ENCODE measurements at places on chromosomes 4 and X. TPM values are rescaled to one million over a fixed set of nuclear protein-coding genes. Genes with fewer than 3 reads are reported as not detected.
A peak's percentile ranks its signal among the peaks of the same experiment; 100 is the strongest.

DNA sequence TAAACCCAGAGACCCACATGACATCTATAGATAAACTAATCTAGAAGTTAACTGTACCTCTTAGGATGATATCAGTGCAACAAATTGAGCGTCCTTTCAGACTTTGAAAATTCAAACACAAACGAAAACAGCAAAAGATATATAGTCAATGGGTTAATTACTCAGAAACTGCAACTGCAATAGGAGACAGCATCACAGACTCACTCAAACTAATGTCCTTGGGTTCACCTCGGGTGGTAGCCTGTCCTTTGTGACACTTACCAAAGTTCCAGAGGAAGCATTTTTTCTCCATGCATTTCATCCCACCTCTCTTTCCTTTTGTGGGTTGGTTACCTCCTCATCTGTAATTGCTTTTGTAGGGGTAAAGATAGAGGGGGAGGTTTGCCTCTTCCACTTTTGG is 9.7 kb downstream of the GC start:
- no peak overlapping the region for H3K27ac ChIP-seq
- H3K27me3 ChIP-seq: no peaks in the 10 kb centered on the region
- H3K36me3 ChIP-seq: no peaks in the 10 kb centered on the region
- no peak for DNase-seq
- no peaks in the 10 kb centered on the region for H3K4me1 ChIP-seq

DNA sequence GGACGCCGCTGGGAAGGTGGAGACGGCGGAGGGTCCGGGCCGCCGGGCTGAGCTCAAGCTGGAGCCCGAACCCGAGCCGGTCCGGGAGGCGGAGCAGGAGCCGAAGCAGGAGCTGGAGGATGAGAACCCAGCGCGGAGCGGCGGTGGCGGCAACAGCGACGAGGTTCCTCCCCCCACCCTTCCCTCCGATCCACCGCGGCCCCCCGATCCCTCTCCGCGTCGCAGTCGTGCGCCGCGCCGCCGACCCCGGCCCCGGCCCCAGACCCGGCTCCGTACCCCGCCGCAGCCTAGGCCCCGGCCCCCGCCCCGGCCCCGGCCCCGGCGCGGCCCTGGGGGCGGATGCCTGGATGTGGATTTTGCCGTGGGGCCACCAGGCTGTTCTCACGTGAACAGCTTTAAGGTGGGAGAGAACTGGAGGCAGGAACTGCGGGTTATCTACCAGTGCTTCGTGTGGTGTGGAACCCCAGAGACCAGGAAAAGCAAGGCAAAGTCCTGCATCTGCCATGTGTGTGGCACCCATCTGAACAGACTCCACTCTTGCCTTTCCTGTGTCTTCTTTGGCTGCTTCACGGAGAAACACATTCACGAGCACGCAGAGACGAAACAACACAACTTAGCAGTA is 483 bp downstream of the USP27X start:
- H3K36me3 ChIP-seq: no peaks in the 10 kb centered on the region
- no peak for DNase-seq
- H3K27ac ChIP-seq: peak overlapping the region; percentile 80
- H3K27me3 ChIP-seq: no peaks in the 10 kb centered on the region
- H3K4me3 ChIP-seq: peak overlapping the region; percentile 70

DNA sequence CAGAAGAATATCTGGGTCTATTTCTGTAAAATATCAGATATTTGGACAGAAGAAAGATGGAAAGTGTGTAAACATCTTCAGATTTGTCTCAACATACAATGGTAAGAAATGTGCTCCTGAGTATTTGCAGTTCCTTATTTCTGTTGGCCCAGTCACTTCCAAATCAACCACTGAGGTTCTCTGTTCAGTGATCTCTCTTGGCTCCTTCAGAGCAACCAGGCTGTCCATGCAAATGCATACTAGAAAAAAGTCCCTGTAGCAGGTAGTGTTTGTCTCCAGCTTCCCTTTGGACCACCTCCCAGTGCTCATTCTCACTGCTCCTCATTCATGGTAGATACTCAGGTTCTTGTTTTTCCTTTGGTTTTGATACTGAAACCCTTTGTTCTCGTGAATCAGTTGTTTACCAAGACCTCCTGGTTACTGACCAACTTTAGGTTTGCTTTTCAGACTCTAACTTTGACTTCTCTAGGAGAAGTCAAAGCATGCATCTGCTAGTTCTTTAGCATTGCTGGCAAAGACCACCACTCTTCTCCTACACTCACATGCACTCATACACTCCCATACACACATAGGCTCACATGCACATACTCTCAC is 28.8 kb downstream of the ASIC5 start:
- H3K27ac ChIP-seq: no peak overlapping the region
- H3K4me3 ChIP-seq: no peak overlapping the region
- H3K36me3 ChIP-seq: no peaks in the 10 kb centered on the region
- H3K4me1 ChIP-seq: no peaks in the 10 kb centered on the region

- H3K4me3 ChIP-seq: no peak overlapping the region
- no peaks in the 10 kb centered on the region for H3K27me3 ChIP-seq
- DNase-seq: no peak
- H3K36me3 ChIP-seq: no peaks in the 10 kb centered on the region
Measured at GRCh38 chr4:25172961-25173915, 13.0 kb upstream of the SEPSECS start.

The POU4F2 gene
- total RNA-seq: not detected

The ITM2A gene
- total RNA-seq: 63.4 TPM

DNA sequence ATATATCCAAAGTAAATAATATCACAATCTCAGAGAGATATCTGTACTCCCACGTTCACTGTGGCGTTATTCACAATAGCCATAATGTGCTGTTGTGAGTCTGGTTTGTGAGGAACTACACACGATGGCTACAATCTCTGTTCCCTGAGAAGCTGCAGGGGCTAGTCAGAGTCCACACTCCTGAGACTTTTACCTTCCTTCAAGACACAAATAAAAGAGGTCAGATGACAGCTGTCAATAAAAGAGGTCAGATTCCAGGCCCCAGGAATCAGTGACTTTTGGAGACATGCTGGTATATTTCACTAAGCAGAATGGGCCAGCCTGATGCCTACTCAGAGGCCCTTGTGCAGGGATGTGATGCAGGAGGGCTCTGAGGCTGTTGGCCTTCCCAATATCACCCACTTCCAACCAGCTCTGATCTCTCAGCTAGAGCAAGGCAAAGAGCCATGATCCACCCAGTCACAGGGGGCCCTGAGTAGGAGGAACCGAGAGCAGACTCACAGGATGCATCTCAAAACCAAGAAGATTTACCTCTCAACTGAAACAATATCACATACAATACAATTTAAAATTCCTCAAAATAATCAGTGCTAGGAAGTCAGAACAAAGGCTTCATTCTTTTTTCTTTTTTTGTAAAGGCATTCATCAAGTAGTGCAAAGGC is 13.8 kb downstream of the FRYL start:
- H3K4me3 ChIP-seq: no peak overlapping the region
- H3K36me3 ChIP-seq: no peaks in the 10 kb centered on the region
- no peaks in the 10 kb centered on the region for H3K27me3 ChIP-seq
- no peak for DNase-seq
- no peak overlapping the region for H3K27ac ChIP-seq

- no peak overlapping the region for H3K27ac ChIP-seq
- no peaks in the 10 kb centered on the region for H3K4me1 ChIP-seq
- H3K36me3 ChIP-seq: no peaks in the 10 kb centered on the region
- no peak for DNase-seq
- H3K27me3 ChIP-seq: no peaks in the 10 kb centered on the region
Measured at GRCh38 chr4:183074288-183074990, 24.6 kb upstream of the WWC2 start.

GRCh38 chr4:145389550-145389949 is 92.1 kb upstream of the SMAD1 start:
- H3K4me3 ChIP-seq: no peak overlapping the region
- H3K4me1 ChIP-seq: no peaks in the 10 kb centered on the region
- DNase-seq: no peak
- no peak overlapping the region for H3K27ac ChIP-seq
- H3K27me3 ChIP-seq: no peaks in the 10 kb centered on the region

DNA sequence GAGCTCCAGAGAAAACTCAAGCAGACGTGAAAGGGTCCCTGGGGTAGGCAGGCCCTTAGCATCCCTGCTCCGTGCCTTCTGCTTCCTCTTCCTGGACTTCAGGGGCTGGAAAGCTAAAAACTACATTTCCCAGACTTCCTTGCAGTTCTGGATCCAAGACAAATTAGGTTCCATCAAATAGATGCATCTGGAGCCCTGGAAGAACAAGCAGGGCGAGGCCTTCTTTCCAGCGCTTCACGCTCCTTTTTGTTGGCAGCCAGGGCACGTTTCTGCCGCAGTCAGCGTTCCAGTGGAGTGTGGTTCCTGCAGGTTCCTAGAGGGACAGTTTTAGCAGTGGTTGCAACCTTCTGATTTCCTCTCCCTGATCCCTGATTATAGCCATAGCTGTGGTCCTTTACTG is 53.6 kb upstream of the MSX1 start:
- no peak overlapping the region for H3K27ac ChIP-seq
- no peak for DNase-seq
- H3K4me1 ChIP-seq: no peaks in the 10 kb centered on the region
- H3K27me3 ChIP-seq: peaks cover 5% of the 10 kb centered on the region
- H3K36me3 ChIP-seq: no peaks in the 10 kb centered on the region

DNA sequence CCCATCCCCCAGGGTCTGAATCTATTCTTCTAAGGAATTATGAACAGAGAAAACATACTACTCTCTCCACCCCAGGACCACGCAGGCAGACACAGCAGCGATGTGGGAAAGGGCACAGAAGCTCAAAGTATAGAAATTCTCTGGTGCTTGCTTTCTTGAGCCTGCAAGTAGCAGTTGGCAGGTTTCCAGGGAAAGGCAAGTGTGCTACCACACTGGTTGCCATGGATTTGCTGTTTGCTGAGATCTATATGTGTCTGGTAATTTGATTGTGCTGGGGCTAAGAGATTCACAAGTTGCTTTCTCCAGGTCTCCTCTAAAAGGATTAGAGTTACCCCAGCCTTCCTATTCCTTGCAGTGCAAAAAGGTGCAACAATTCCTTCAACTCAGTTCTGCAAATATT is 83.1 kb downstream of the GUCY2F start:
- peaks cover 44% of the 10 kb centered on the region for H3K27me3 ChIP-seq
- H3K4me3 ChIP-seq: no peak overlapping the region
- DNase-seq: no peak
- no peaks in the 10 kb centered on the region for H3K36me3 ChIP-seq

The TMPRSS11D gene
- total RNA-seq: not detected

- no peak overlapping the region for H3K4me3 ChIP-seq
- no peaks in the 10 kb centered on the region for H3K4me1 ChIP-seq
- no peak for DNase-seq
- no peaks in the 10 kb centered on the region for H3K27me3 ChIP-seq
Measured at GRCh38 chr4:158130204-158130603, 42.6 kb downstream of the GASK1B start.

DNA sequence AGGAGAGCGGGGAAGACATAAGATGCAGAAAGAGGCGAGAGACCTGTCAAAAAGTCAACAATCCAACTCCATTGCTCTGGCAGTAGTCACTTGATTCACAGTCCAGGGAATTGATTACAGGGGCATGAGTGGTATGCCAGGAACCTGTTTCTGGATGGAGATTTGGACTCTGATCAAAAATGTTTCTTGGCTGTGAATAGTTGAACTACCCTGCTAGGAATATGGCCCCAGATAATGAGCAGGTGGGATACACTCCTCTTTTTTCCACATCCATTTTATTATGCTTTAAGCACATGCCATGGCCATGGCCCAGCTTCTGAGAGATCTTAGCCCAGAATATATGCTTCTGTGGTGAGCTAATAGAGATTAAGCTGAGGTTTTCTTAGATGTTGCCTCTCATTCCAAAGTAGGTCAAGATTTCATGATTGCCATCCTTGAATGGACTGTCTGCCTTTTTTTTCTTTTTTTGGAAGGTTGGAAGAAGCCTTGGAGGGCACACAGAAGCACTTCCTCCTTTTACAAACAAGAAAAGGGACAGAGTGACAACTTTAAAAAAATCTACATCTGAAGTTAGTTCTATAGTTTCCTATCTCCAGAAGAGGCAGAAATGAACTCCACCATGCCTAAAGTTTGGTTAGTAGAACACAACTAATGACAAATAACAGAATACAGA is 121.9 kb downstream of the KIT start:
- no peaks in the 10 kb centered on the region for H3K27me3 ChIP-seq
- no peaks in the 10 kb centered on the region for H3K4me1 ChIP-seq
- no peak overlapping the region for H3K4me3 ChIP-seq

The TADA2B gene
- total RNA-seq: 47.0 TPM

DNA sequence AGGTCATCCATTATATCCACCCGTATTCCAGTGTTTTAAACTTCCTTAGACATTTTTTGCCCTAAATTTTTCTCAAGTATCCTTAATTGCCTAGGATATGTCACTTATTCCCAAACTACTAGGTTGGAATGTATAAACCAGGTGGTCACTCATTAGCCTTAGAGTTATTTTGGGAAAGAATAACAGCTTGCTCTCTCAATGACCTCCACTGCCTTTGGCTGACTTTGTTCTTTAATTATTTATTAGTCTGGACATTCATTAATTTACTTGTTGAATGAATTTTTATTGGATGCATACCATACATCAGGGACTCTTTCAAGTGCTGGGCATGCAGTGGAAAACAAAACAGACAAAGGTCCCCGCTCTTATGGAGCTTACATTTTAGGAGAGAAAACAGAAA is 609.3 kb upstream of the IGFBP7 start:
- H3K27ac ChIP-seq: no peak overlapping the region
- H3K36me3 ChIP-seq: no peaks in the 10 kb centered on the region
- H3K27me3 ChIP-seq: no peaks in the 10 kb centered on the region
- H3K4me3 ChIP-seq: no peak overlapping the region
- H3K4me1 ChIP-seq: no peaks in the 10 kb centered on the region

The METAP1 gene
- total RNA-seq: 18.2 TPM

The OPN1MW3 gene
- total RNA-seq: not detected

The FSTL5 gene
- total RNA-seq: not detected

DNA sequence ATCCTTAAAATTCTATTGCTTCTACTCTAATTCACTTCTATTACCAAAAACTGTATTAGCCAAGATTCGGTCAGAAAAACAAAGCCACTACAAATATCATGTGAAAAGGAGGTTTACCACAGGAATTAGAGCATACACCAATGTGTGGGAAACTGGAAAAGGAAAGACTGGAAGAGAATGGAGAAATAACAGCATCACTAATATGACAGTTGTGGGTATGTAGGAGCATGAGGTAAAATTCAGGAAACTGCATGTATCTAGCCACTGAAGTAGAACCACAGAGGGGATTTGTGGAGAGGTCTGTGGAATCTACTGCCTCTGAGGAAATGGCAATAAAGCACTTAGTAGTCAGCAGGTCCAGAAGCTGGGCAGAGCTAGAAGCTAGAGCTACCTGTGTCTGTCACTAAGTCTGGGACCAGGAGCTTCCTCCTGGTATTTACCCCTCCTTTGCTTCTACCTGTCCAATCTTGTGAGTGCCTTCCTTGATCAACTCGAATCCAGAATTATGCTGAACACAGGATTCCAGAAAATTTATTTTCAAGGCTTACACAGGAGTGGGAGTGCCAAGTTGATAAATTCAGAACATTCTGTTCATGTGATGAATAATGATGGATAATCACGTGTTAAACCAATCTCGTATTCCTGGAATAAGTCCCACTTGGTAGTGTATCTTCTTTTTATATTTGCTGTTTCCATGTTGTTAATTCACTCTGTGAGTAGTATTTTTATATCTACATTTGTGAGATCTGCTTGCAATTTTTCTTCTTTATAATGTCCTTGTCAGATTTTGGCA is 52.6 kb downstream of the NAF1 start:
- no peaks in the 10 kb centered on the region for H3K36me3 ChIP-seq
- no peaks in the 10 kb centered on the region for H3K4me1 ChIP-seq

The CBLL2 gene
- not detected for total RNA-seq

GRCh38 chrX:110954428-110955100 is 141.4 kb upstream of the PAK3 start:
- H3K4me3 ChIP-seq: no peak overlapping the region
- no peak overlapping the region for H3K27ac ChIP-seq
- H3K27me3 ChIP-seq: peaks cover 30% of the 10 kb centered on the region
- DNase-seq: no peak
- no peaks in the 10 kb centered on the region for H3K4me1 ChIP-seq

Measured in psoas muscle (tissue), 8 donors.